ENCODE measurements at places on chromosomes 6 and 20.

DNA sequence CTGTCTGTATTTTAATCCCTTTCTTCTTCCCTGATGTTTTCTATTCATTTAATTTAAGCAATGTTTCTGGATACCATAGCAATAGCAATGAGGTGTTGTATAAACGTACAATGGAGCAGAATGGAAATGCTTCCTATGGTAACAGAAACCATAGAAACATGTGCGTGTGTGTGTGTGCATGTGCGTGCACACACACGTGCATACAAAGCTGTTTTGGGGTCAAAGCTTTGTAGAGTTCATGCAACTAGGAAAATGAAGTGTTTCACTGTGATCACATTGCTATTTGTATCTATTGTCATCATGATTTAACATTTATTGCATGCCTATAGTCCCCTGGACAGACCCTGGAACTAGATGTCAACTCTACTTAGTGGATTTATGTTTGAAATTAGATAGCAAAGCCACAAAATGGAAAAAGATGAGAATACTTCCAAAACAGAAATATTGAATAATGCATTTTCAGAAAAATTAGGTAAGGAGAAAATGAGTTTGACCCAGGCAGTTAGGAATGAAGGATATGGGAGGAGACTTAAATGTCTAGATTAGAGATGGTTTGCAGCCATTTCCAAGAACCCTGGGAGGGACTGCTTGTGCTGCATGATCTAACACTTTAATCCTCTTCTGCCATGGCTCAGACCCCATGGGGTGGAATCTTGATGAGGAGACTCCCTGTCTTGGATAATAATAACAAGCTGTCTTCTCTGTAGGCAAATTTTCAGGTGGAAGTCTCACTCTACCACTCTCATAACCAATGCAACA, 124.4 kb downstream of the TRMT11 start:
- DNase-seq: peak; percentile 88

GRCh38 chr6:162525181-162525580, 202.4 kb downstream of the PRKN start:
- DNase-seq: no peak

- no peak for DNase-seq
Observed at GRCh38 chr6:115091461-115091860, 748.6 kb upstream of the HS3ST5 start.

DNA sequence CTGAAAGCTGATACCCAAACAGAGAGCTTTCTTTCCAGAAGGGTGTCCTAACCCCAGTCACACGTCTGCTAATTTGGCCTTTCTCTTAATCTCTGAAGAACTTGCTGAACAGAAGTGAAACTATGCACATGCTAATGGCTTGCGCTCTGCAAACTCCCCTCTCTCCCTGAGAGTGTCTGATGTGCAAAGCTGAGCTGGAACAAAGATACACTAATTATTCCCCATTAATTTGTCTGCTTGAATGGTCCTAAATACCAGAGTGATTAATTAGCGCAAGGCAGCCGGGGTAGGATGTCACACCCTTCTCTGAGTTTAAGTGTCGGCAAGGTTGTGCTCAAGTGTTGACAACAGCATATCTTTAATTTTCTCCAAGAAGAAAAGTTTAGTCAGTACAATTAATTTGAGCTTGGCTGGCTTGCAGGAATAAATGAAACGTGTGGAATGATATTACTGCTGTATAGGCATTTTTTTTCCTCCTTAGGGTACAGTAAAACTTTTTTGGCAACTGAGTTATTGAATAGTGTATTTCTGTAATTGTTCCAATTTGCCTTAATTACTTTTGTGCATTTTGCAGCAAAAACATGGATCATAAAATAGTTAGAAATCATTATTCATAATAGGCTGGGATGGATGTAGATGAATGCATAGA, 715.9 kb upstream of the POU3F2 start:
- DNase-seq: no peak

GRCh38 chr20:40922865-40923264, 105.8 kb upstream of the TOP1 start:
- DNase-seq: no peak

DNA sequence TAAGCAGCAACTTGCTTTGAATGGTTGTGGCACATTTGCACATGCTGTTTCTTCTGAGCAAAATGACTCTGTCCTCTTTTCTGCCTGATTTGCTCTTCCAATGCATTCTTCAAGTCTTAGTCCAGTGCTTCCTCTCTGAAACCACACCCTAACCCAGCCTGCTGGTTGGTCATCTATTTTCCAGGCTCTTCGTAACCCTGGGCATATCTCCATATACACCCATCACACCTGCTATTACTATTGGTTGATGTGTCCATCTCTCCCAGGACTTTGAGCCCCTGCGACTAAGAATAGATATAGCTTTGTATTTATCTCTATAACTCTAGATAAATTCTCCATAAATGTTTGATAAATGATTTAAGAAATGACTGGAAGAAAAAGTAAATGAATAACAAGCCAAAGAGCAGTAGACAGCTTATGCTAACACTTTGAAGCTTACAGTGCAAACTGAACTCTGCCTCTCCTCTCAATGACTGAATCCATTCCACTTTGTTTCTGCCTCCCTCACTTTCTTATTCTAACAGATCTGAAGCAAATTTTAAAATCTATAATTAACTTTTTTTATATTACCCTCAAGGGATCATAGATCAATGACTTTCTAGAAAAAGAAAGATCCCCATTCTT, 59.7 kb upstream of the NT5E start:
- DNase-seq: no peak

DNA sequence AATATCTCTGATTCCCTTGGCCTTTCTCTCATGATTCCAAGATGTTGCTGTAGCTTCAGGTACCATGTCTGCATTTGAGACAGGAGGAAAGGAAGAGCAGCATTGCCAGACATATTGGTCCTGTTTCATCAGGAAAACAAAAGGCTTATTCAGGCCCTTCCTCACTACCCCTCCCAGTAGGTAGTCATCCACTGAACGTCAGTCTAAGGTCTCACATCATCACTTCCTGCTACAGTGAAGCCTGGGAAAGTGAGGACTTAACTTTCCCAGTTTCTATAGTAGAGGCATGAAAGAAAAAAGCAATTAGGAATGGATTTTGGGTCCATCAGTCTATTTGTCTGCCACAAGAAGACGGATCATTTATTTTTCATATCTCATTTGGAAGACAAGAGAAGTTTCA, 85.7 kb upstream of the SOX4 start:
- no peak for DNase-seq

GRCh38 chr20:47784599-47785310, 526 bp downstream of the SULF2 start:
- DNase-seq: no peak

DNA sequence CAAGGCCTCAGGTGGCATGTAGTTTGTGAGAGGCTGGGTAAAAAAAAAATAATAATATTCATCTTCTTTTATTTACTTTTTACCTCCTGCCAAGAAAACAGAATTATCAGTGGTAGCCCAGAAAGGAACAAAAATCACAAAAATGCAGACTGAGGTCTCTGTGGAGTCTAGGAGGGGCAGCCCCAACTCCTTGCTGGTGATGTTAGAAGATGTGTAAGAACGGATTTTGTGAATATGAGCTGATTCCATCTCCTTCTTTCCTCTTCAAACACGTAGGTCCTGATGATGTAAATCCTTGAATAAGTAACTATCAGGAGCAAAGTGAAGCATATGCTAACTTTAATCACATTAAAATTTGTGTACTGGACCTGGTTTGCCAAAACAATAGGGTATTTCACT, 226.8 kb downstream of the EYA4 start:
- DNase-seq: no peak
